ENCODE measurements at places on chromosomes 5 and 9.
A peak's percentile ranks its signal among the peaks of the same experiment; 100 is the strongest.

GRCh38 chr5:128271859-128272464 lies 188.4 kb downstream of the SLC12A2 start:
- H3K36me3 ChIP-seq: no peaks in the 10 kb centered on the region
- H3K27ac ChIP-seq: no peak overlapping the region
- H3K4me3 ChIP-seq: no peak overlapping the region

DNA sequence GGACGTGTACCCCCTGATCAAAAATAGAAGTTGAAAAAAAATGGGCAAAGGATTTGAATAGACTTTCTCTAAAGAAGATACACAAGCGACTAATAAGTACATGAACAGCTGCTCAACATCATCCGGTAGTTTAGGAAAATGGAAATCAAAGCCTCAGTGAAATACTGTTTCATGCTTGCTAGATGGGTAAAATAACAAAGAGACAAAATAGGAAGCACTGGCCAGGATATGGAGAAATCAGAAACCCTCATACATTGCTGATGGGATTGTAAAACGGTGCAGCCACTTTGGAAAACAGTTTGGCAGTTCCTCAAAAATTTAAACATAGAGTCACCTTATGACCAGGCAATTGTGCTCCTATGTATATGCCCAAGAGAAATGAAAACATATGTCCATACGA lies 65.0 kb upstream of the SUB1 start:
- no peaks in the 10 kb centered on the region for H3K27me3 ChIP-seq
- DNase-seq: no peak
- no peaks in the 10 kb centered on the region for H3K4me1 ChIP-seq
- H3K27ac ChIP-seq: no peak overlapping the region

DNA sequence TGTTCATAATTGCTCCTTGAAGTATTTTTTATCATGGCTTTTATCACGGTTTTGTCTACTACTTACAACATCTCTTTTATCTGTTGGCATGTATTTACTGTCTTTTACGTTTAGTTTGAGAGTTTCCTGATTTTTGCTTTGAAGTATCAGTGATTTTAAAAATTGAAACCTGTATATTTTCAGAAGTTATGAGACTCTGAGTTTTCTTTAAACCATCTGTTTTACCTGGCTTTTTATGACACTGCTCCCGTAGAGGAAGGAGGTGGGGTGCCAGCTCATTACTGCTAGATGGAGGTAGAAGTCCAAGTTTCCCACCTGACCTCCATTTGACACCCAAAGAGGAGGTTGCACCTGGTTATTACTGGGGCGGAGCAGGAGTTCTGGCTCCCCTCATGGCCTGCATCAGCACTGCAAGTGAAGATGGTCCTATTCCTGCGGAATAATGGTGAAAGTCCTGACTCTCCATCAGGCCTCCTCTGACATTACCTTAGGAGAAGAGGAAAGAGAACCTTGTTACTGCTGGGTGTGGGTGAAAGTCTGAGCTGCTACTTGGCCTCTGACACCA lies 10.0 kb upstream of the ZNF131 start:
- H3K27me3 ChIP-seq: no peaks in the 10 kb centered on the region
- no peak overlapping the region for H3K4me3 ChIP-seq
- no peak overlapping the region for H3K27ac ChIP-seq
- H3K36me3 ChIP-seq: no peaks in the 10 kb centered on the region
- no peak for DNase-seq

- no peak overlapping the region for H3K4me3 ChIP-seq
- H3K27ac ChIP-seq: no peak overlapping the region
- H3K4me1 ChIP-seq: peaks cover 12% of the 10 kb centered on the region
- no peak for DNase-seq
These were observed 17.3 kb downstream of the EXD3 start for GRCh38 chr9:137405677-137406081.

DNA sequence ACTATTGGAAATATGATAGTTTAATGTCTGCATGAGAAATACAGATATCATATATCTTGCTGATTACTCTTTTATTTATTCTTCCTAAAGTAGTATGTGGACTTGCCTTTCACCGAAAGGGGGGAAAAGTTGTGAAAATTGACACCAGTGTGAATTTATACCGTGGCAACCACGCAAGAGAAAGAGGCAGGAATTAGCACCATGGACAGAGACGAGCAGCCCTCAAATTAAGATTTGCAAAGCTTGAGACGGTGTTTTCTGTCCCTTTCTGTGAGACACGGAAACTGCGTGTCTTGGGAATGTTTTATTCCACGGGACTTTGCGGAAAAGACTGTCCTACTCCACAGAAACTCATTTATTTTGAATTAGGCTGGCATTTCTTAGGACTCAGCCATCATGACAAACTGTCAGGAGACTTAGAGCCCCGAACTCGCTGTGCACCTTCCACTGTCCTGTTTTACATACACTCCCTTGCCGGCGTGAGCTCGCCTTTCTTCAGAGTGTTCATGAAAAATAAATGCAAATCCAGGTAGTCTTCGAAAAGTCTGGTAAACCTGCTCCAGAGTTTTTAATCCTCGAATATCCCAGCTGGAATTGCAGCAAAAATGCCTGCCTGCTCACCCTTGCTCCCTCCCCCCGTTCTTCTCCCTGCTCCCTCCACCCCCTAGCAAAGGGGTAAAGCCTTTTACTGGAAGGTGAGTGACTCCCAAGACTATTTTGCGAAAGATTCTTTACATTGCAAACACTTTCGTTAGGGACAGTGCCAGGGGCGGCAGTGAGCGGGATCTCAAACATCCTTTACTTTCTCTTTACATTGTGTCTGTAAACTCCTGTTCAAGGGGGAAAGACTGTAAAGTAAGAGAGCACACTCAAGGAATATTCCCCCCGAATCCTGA lies 3.8 kb upstream of the ELAVL2 start:
- H3K4me3 ChIP-seq: no peak overlapping the region
- H3K27me3 ChIP-seq: peaks cover 72% of the 10 kb centered on the region
- no peaks in the 10 kb centered on the region for H3K36me3 ChIP-seq
- no peaks in the 10 kb centered on the region for H3K4me1 ChIP-seq
- no peak for DNase-seq

DNA sequence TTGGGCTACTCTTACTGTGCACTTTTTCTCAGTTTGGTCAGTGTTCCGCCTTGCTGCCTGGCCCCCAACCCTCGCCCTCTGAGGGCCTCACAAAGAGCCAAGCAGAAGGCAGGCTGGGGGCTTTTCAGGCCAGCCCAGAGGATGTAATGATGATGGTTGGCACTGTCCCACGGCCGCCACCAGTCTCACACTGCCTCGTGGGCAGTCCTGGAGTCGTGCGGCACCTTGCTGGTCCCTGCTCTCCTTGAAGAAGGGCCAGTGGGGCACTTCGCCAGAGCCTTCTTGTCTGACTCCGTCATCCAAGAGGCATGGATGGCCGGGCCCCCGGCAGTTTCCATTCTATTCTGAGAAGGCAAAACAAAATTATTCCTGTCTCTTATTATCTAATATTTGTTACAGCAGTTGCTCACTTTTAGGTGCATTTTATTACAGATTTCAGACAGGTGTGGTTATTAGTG lies 21.0 kb downstream of the TENT4A start:
- H3K4me3 ChIP-seq: no peak overlapping the region
- no peaks in the 10 kb centered on the region for H3K27me3 ChIP-seq
- peaks cover 3% of the 10 kb centered on the region for H3K4me1 ChIP-seq
- H3K27ac ChIP-seq: no peak overlapping the region
- DNase-seq: no peak

GRCh38 chr5:142717582-142718215 lies 31.8 kb upstream of the FGF1 start:
- no peaks in the 10 kb centered on the region for H3K27me3 ChIP-seq
- H3K36me3 ChIP-seq: no peaks in the 10 kb centered on the region
- no peak for DNase-seq
- H3K27ac ChIP-seq: peak overlapping the region; percentile 87
- no peak overlapping the region for H3K4me3 ChIP-seq

- no peaks in the 10 kb centered on the region for H3K36me3 ChIP-seq
- no peaks in the 10 kb centered on the region for H3K27me3 ChIP-seq
- H3K27ac ChIP-seq: no peak overlapping the region
- no peak for DNase-seq
These were observed 109.5 kb upstream of the RAD23B start for GRCh38 chr9:107173422-107174180.

- peak overlapping the region; percentile 88 for H3K27ac ChIP-seq
- H3K36me3 ChIP-seq: no peaks in the 10 kb centered on the region
- H3K27me3 ChIP-seq: no peaks in the 10 kb centered on the region
These were observed 38.8 kb downstream of the NFX1 start for GRCh38 chr9:33329117-33329563.

GRCh38 chr5:171606414-171607024 lies 179.1 kb upstream of the SMIM23 start:
- H3K4me3 ChIP-seq: no peak overlapping the region
- H3K36me3 ChIP-seq: no peaks in the 10 kb centered on the region
- H3K4me1 ChIP-seq: no peaks in the 10 kb centered on the region
- no peak for DNase-seq
- H3K27ac ChIP-seq: no peak overlapping the region
- no peaks in the 10 kb centered on the region for H3K27me3 ChIP-seq

DNA sequence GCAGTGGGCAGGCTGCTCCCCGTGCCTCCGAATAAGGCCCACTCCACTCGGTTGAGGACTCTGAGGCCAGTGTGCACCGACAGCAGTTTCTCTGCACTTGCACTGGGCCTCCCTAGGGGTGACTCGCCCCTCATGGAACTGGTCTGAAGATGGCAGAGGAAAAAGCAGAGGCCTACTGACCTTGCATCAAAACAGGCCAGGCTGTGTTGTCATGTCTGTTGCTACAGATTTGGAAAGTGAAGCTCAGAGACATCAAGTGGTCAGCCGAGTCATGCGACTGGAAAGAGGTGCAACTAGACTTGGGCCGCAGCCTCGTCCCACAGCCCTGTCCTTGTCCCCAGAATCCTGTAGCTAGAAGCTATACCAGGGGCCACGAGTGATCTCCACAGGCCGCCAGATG lies 78.3 kb downstream of the DCP2 start:
- no peak for DNase-seq
- no peaks in the 10 kb centered on the region for H3K27me3 ChIP-seq
- H3K4me1 ChIP-seq: no peaks in the 10 kb centered on the region
- no peak overlapping the region for H3K4me3 ChIP-seq
- H3K27ac ChIP-seq: no peak overlapping the region

DNA sequence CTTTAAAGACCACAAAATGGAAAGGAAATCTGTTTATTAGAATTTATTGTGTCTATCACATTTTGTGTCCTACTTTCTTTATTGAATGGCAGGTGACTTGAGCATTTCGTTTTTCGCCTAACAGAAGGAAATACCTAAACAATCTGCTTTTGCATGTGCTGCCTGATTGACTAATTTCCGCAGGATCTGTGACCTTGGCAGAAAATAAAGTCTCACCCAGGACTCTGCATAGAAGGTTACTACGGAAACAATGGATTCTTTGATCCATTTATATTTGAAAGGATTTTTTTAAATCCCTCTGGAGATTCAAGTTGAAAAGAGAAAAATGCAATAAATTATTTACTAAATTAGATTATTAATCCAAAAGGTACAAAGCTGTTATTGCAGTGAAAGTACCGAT lies 61.0 kb upstream of the CAST start:
- H3K4me1 ChIP-seq: no peaks in the 10 kb centered on the region
- H3K4me3 ChIP-seq: no peak overlapping the region
- H3K27me3 ChIP-seq: no peaks in the 10 kb centered on the region
- H3K36me3 ChIP-seq: no peaks in the 10 kb centered on the region
- DNase-seq: no peak

DNA sequence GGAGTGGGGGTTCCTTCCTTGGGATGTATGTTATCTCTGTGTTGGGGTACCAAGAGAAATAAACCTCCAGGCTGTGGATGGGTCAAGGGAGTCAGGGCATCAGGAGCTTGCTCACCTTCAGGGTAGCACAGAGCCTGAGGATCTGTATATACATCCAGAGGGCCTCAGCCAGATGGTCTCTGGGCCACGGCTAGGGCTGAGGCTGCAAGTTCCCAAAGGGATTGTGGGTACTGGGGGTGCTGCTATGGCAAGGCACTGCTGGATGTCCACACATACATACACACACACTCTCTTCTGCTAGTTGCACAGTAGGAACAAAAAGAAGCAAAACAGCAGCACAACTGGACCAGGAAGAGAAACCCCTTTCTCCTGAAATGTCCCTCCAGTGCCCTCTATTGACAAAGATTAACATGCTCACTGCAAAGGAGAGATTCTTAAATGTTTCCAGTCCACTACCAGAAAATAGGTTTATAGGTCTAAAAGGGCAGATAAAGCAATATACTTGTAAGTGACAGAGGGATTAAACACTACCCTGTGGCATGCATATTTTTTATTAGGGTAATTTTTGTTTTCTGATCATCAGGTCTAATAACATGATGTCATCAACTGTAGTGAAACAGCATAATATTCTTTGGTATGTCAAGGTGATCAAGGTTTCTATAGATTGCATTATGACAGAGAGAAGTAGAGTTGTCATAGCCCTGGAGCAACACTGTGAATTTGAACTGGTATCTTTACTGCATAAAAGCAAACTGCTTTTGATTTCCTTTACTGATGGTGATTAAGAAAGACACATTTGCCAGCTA lies 56.3 kb upstream of the KCNN2 start:
- no peaks in the 10 kb centered on the region for H3K36me3 ChIP-seq
- no peak overlapping the region for H3K27ac ChIP-seq
- no peak for DNase-seq
- H3K4me1 ChIP-seq: no peaks in the 10 kb centered on the region

GRCh38 chr5:138662599-138662998 lies 87.4 kb upstream of the HSPA9 start:
- no peak for DNase-seq
- no peaks in the 10 kb centered on the region for H3K27me3 ChIP-seq
- no peak overlapping the region for H3K4me3 ChIP-seq
- H3K27ac ChIP-seq: peak overlapping the region; percentile 61

DNA sequence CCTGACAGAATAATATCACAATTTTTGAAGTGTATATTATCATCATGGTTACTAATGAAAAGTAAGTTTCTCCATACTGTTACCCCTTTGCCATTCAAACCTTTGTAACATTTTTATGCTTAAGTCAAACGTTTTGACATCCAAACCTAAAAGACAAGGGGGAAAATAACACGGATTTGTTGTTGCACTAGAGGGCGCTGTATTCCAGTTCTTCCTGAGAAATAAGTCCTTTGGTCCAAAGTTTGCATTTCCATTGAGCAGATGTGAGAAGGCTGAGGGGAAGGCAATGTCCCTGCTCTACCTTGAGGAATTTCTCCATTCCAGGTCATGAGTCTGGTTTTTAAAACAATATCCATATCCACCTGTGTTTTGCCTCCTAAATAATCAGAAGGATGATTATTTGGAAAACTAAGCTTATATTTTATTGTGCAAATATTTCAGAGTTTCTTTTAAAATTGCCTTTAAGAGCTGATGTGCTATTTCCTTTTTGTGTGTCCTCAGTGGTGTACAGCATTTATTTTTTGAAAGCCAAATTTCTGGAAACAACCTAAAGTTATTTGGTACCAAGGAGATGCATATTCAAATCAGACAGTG lies 9.7 kb downstream of the LECT2 start:
- no peaks in the 10 kb centered on the region for H3K4me1 ChIP-seq
- H3K36me3 ChIP-seq: no peaks in the 10 kb centered on the region
- no peak overlapping the region for H3K4me3 ChIP-seq
- H3K27me3 ChIP-seq: peaks cover 9% of the 10 kb centered on the region
- H3K27ac ChIP-seq: no peak overlapping the region
- no peak for DNase-seq

Data from breast epithelium (tissue), 4 donors.